ENCODE measurements at places on chromosomes 2 and 18. TPM values are rescaled to one million over a fixed set of nuclear protein-coding genes. Genes with fewer than 3 reads are reported as not detected.

DNA sequence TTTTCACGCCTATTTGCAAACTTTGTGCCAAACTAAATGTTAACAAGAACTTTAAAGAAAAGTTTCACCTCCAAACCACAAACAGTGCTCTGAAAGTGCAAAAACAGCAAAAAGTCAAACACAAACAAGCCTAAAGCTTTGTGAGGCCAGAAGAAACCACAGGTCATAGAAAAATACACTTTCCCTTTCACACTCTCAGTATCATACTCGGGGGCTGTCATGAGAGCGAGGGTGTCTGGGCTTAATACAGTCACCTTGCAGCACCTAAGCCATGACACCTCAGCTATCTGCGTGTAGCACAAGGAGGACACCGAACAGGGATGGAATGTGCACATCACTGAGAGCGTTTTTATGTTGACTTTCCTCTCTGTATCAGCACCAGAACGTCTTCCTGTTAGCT is 26.6 kb upstream of the SEH1L start:
- no peak for DNase-seq

Gene CHRNA1
- total RNA-seq, result not detected

DNA sequence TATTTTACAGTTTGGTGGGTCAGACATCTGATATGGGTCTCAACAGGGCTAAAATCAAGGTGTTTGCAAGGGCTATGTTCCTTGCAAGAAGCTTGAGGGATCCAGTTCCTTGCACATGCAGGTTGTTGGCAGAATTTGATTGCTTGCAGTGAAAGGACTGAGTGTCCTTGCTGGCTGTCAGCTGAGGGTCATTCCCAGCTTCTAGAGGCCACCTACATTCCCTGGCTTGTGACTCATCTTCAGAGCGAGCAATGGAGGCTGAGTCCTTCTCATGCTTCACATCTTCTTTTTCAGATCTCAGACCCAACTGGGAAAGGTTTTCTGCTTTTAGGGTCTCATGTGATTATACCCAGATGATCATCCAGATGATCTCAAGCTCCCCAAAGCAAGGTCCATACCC is 12.4 kb downstream of the MEX3C start:
- no peak for DNase-seq

Gene C2orf66
- total RNA-seq, result not detected

Gene TNS1
- total RNA-seq, result 2.6 TPM

GRCh38 chr18:58716060-58716756 is 44.9 kb downstream of the MALT1 start:
- DNase-seq, result no peak

Gene HOXD3
- 10.9 TPM for total RNA-seq

Gene SDC1
- 75.2 TPM for total RNA-seq

DNA sequence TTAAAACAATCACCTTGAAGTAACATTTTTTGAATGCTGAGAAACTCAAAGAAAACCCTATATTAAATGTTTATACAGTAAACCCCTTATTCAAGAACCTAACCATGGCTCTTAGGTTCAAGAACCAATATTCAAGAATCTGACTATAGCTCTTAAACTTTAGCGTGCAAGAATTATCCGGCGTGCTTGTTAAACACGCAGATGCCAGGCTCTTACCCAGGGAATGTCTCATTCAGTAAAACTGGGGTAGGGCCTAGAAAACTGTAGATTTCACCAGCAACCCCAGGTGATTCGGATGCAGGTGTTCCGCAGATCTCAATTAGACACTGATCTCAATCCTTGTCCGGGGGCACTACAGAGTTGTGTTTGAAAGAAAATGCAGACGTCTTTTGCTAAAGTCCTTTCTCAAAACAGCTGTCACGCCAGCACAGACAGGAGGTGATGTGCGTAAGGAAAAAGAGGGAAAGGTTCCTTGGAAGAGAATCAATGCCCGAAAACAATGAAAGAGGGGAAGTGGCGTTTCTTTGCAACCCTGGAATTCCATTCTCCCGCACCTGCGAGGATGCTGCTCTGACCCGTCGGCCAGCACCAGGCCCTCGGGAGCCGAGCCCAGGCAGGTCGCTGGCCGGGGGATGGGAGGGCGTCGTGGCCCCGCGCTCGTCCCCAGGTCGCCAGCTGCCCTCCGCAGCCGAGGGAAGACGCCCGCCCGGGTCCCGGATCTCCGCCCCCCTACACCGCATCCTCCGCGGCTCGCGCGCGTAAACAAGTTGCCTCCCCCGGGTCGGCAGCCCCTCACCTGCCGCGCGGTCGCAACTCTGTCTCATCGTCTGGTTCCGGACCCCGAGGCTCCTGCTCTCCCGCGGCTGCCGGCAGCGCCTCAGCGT is 851 bp downstream of the EIF2AK3 start:
- no peak for DNase-seq

Measured in Daoy (cell line).